ENCODE measurements at places on chromosomes 13 and 19.

GRCh38 chr13:100517728-100518127 is 70.9 kb downstream of the GGACT start:
- DNase-seq, result no peak

GRCh38 chr13:40994581-40995230 is 24.4 kb downstream of the ELF1 start:
- DNase-seq, result no peak

- no peak for DNase-seq
These were observed 43.9 kb downstream of the SIAH3 start for GRCh38 chr13:45807520-45808099.

DNA sequence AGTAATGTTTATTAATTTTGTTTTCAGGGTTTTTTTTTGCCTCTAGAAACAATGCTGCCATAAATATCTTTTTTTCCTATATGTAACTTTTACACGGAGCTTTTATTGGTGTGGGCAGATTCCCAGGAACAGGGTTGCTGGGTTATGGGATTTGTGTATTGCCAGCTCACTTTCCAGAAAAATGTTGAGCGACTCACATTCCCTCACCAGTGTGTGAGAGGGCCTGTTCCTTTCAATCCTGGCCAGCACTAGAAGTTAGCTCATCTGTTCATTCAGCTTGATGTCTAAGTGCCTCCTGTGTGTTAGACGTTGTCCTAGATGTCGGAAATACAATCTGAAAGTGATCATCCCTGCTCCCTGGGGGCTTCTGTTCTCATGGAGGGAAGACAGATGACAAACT is 2.6 kb downstream of the ZNF71 start:
- no peak for DNase-seq

- DNase-seq, result no peak
These were observed 8.3 kb downstream of the RPS19 start for GRCh38 chr19:41868120-41868988.

- DNase-seq, result no peak
These were observed 8.9 kb downstream of the AP1M1 start for GRCh38 chr19:16206637-16207036.

- no peak for DNase-seq
These were observed 49.5 kb downstream of the ZNF729 start for GRCh38 chr19:22335716-22336115.

- no peak for DNase-seq
These were observed 1168.4 kb downstream of the SLITRK1 start for GRCh38 chr13:82713687-82714405.

- no peak for DNase-seq
These were observed 1242.2 kb upstream of the MIR17HG start for GRCh38 chr13:90105276-90105675.

GRCh38 chr13:59873309-59873708 is 290.4 kb downstream of the DIAPH3 start:
- DNase-seq, result no peak
